ENCODE measurements at places on chromosomes 2 and 18. TPM values are rescaled to one million over a fixed set of nuclear protein-coding genes. Genes with fewer than 3 reads are reported as not detected.
A peak's percentile ranks its signal among the peaks of the same experiment; 100 is the strongest.

DNA sequence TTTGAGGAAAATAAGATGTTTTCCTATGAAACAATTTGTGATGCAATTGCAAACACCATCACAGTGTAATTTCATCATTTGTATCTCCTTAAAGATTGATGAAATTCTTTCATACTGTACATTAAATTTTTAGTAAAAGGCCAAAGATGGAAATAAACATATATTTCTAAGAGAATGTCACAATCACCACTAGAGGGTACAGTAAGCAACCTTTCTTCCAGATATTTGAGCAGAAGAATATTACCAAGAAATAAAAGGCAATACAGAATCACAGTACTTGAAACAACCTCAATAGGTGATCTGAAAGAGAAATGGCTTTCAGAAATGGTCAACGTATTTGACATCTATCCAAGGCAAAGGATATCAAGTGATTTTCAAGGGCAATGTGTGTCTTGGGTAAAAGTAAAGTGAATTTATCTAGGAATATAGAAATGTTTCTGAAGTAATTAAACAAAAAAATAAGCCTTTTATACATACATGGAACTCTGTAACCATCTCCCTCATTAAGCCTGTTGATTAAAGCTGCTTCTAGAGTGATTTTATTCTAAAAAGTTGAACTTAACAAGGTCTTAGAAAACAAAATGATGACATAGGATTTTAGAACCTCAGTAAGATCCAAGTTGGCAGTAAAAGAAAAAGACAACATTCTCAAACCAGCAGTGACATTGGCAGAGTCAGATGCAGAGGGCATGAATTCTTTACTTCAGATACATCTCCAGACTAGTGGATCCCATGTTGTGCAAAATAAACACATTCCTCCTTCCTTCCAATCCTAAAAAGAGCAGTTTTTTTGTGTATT lies 90.3 kb upstream of the SESTD1 start:
- no peak overlapping the region for H3K27ac ChIP-seq
- no peak for DNase-seq
- H3K4me1 ChIP-seq: peaks cover 32% of the 10 kb centered on the region
- no peaks in the 10 kb centered on the region for H3K36me3 ChIP-seq
- no peak overlapping the region for H3K4me3 ChIP-seq

- no peak overlapping the region for H3K27ac ChIP-seq
- no peak for DNase-seq
- H3K4me1 ChIP-seq: peaks cover 12% of the 10 kb centered on the region
- H3K27me3 ChIP-seq: no peaks in the 10 kb centered on the region
- H3K4me3 ChIP-seq: no peak overlapping the region
Observed at GRCh38 chr2:67400560-67401485, 3.7 kb downstream of the ETAA1 start.

DNA sequence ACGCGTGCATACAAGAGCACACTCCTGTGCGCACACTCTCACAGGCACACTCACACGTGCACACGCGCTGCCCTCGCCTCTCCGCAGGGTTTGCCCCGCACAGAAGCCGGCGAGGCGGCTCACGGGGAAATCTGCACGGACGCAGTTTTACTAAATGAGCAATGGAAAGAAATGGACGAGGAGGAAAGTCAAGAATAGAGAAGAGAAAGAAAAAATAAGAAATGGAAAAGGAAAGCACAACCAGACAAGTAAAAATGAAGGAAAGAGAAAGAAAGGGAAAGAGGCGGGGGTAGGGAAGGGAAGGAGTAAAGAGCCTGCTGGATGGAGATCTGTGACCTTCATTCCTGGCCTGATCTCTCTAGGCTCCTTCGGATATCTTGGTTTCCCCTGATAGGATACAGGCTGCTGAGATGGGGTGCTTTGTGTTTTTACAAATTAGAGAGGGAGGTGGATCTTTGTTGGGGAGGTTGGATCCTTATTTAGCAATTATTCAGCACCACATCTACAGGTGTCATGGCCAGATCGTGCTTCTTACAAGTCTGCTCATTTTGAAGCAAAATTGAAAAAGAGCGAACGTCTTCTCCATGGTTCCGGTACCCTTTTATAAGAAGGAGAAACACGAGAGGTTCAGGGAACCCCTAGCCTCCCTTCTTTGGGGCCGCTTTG lies 693 bp upstream of the LRP2 start:
- peaks cover 44% of the 10 kb centered on the region for H3K27me3 ChIP-seq
- peaks cover 2% of the 10 kb centered on the region for H3K36me3 ChIP-seq
- no peak overlapping the region for H3K27ac ChIP-seq

DNA sequence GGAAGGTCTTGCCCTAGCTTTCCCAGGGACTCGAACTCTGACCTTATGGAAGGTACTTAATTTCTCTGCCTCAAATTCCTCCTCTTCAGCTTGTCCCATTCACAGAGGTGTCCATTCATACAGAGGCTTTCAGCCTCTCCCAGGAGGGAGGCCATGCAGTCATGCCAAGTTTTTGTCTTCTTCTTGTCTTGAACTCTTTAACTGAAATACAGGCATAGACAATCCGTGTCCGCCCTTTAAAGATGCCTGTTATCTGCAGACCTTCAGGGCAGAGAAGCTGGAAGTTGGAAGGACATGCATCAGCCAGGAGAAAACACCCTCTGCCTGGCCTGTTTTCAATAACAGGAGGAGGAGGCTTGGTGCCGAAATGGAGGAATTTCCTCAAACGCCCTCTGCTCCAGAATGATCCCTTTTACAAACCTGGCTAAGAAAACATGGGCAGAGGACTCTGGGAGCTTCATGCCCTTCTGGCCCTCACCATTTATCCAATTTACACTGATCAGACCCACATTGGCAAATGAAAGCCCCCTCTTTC lies 308.3 kb downstream of the MYCN start:
- H3K36me3 ChIP-seq: no peaks in the 10 kb centered on the region
- no peaks in the 10 kb centered on the region for H3K4me1 ChIP-seq
- H3K4me3 ChIP-seq: no peak overlapping the region
- no peak overlapping the region for H3K27ac ChIP-seq
- H3K27me3 ChIP-seq: peaks cover 4% of the 10 kb centered on the region
- no peak for DNase-seq

- H3K36me3 ChIP-seq: peaks cover 5% of the 10 kb centered on the region
- H3K27ac ChIP-seq: peak overlapping the region; percentile 95
- peak overlapping the region; percentile 56 for H3K4me3 ChIP-seq
Observed at GRCh38 chr2:151766437-151767153, 32.3 kb upstream of the NEB start.

DNA sequence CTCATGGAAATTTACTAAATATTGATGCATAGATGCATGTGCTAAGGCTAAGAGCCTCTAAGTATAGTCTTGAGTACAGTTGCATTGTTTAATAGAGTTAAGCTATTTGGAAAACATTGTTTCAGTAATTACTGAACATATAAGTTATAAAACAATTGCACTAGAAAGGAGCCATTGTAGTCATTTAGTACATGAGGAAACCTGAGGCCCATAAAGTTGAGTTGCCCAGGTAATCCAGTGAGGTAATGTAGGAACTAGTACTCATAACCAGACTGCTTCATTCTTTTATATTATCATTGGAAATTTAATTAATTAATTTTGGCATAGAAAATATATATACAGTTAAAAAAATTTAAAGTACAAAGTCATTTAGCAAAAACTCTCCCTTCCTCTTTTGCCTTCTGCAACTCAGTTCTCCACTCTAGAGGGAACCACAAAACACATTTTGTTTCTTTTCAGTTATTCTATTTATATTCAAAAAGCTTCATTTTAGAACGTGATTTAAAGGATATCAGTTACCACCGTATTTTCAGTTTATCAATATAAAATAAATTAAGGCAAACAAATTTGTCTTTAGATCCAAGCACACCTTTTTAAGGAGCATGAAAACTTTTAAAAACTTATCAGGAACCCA lies 27.8 kb upstream of the TBR1 start:
- no peak overlapping the region for H3K27ac ChIP-seq
- H3K27me3 ChIP-seq: no peaks in the 10 kb centered on the region
- H3K4me3 ChIP-seq: no peak overlapping the region
- peaks cover 27% of the 10 kb centered on the region for H3K4me1 ChIP-seq
- DNase-seq: no peak
- peaks cover 47% of the 10 kb centered on the region for H3K36me3 ChIP-seq

DNA sequence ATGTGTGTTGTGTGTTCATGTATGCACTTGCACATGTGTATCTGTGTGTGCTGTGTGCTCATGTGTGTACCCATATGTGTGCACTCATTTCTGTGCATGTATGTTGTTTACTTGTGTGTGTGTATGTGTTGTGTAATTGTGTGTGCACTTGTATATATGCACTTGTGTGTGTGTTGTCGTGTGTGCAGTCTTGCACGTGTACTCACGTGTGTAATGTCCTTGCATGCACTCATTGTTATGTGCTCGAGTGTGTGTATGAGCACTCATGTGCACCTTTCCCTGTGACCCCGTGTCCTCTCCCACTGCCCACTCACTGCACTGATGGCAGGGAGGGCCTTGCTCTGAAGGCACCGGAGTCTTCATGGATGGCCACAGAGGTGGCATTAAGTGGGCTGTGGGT lies 92.0 kb downstream of the SMIM21 start:
- no peak overlapping the region for H3K27ac ChIP-seq
- DNase-seq: no peak
- no peaks in the 10 kb centered on the region for H3K4me1 ChIP-seq
- no peaks in the 10 kb centered on the region for H3K36me3 ChIP-seq

DNA sequence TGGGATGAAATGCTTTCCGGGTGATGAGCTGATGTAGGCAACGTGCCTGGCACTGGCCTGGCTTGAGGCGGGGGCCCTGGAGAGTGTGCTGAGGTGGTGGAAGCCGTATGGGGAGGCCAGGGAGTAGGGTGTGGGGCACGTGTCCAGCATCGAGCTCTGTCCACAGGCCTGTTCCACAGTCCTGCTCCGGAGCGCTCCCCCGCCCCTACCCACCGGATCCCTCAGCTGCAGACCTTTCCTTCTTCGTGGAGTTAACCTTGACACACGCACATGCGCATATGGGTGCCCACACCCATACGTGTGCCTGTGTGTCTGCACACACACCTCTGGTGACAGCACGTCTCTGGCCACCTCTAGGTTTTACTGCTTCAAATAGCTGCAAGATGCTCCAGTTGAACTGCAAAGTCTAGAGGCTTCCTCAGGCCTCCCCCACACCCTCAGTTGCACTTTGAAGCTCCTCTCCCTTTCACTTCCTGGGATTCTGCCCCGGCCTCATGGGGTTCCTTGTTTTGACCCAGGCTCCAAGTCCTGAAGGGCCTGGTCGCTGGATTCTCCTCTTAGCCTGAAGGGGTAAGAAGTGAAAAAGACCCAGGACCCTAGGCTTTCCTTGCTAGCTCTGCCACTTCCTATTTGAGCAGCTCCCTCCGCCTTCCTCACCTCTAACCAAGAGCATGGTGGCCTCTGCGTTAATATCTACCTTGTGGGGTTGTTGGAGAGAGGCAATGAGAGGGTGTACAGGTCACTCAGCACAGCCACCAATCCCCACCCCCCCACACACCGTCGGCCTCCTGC lies 49.5 kb downstream of the INHBB start:
- peak; percentile 6 for DNase-seq
- H3K27ac ChIP-seq: no peak overlapping the region
- H3K27me3 ChIP-seq: peaks cover 7% of the 10 kb centered on the region
- no peak overlapping the region for H3K4me3 ChIP-seq

DNA sequence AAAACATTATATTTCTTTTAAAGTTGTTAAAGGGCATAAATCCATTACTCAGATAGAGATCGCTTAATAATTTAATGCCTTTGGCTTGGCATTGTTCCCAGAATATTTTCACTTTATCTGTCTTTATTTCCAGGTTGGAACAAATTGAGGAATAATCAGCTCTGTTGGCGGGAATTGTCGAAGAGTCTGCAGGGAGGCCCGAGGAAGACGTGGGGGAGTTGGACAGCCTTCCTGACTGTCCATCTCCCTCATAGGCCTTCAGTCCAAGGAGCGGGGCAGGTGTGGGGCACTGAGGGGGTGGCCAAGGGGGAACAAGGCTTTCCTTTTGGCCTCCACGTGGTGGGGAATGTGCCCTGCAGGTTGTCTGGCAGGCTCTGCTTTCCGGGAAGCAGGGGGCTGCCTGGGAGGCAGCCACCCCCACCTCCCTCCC lies 179.6 kb downstream of the ZBTB7C start:
- no peaks in the 10 kb centered on the region for H3K4me1 ChIP-seq
- no peak overlapping the region for H3K27ac ChIP-seq
- no peaks in the 10 kb centered on the region for H3K27me3 ChIP-seq
- no peak for DNase-seq
- no peaks in the 10 kb centered on the region for H3K36me3 ChIP-seq

GRCh38 chr2:213216461-213216860 lies 65.0 kb upstream of the IKZF2 start:
- H3K4me3 ChIP-seq: no peak overlapping the region
- no peaks in the 10 kb centered on the region for H3K36me3 ChIP-seq
- H3K4me1 ChIP-seq: peaks cover 8% of the 10 kb centered on the region
- DNase-seq: no peak

DNA sequence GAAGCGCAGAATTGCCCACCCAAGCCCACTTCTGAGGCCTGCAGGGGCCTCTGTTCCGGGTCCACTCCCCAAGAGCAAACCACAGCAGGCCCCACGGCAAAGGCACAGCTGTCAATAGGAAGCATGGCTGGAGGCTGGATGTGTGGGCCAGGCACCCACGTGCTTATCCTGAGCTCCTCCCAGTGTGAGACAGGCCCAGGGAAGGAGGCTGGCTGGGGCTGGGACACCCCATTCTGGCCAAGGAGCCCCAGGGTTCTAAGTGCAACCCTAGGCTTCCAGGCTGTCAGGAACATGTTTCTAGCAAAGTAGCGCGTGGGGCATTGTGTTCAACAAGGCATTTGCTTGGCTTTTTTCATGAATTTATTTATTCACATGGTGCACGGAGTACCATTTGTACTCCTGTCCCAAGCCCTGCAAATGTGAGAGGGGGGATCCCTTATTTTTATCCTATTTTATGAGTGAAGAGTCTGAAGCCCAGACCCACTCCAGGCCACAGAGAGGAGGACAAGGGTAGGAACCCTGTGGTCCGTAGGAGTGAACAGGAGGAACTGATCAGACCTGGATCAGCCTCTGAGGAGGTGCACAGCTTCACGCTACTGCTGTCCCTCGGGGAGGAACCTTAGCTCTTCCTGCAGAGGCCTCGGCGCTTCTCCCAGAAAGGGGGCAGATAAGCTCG lies 6.1 kb upstream of the RAB17 start:
- H3K4me3 ChIP-seq: no peak overlapping the region
- no peaks in the 10 kb centered on the region for H3K27me3 ChIP-seq
- DNase-seq: no peak

GRCh38 chr2:70823249-70823648 lies 2.9 kb upstream of the CLEC4F start:
- no peak overlapping the region for H3K27ac ChIP-seq
- no peaks in the 10 kb centered on the region for H3K36me3 ChIP-seq
- H3K4me1 ChIP-seq: no peaks in the 10 kb centered on the region
- H3K27me3 ChIP-seq: peaks cover 11% of the 10 kb centered on the region

Gene ATP6V1C2
- total RNA-seq: 3.5 TPM

Gene MERTK
- total RNA-seq: not detected

Gene UGT1A3
- not detected for total RNA-seq

All from activated B cell treated with CpG ODN at 0.5 μM for 24 hours (primary cell).